ENCODE measurements at places on chromosomes 1 and 21.
A peak's percentile ranks its signal among the peaks of the same experiment; 100 is the strongest.

GRCh38 chr1:226787071-226787470, 48.0 kb upstream of the ITPKB start:
- no peak for DNase-seq

GRCh38 chr1:85379203-85380136, 85.5 kb downstream of the DDAH1 start:
- DNase-seq = no peak

- DNase-seq = peak; percentile 86
Measured at GRCh38 chr1:76269155-76269554, 194.6 kb downstream of the ST6GALNAC3 start.

DNA sequence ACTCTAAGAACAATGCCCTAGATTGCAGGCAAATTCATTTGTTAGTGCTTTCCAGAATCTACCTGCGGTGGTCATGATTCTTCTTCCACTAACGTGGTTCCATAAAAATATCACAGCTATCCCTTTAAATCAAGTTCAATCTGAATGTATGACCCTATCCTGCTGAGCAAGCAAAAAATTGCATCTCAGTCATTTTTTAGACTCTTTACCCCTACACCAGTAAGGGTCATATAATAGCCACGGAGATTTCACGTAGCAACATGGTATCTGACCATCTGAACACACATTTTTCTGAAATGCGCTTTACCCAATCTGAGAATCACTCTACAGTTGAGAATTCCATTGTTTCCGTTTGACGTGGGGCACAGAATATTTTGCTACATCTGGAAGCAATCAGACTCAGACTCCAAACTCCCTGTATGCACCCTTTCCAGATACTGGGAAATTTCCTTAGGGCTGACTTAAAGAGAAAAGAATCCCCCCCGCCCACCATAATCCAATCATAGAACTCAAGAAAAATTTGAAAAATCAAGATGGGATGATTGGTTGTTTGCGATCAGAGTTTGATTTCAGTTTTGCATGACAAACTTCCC, 699.2 kb upstream of the ZP4 start:
- no peak for DNase-seq

DNA sequence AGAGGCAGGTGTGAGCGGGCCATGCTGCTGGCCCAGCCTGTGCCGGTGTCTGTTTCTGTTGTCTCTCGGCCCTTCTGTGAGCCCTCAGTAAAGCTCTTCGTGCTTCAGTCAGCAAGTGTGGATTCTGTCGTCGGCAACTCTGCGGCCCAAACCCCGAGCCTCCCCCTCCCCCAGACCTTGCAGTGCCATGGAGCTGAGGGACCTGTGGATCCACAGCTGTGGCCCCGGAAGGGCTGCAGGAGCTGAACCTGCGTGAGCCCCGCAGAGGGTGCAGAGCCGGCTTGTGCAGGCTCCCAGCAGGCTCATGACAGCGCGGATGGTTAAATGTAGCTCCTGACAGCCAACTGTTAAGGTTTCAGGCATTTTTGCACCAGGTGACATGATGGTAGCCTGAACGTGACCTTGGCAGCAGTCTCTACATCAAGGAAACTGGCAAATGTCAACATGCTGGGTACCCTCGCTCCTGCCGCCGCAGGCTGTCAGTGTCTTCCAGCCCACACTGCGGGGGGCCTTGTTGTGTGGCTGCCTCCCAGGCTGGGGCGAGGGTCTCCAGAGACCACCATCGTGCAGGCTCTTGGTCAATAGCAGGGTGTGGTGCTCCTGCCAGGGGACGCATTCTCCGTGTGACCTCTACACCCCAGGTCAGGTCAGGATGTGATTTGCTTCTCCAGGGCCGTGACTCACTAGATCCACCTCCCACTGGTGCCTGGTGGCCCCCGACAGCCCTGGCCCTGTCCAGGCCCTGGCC, 7.0 kb downstream of the LRRC3 start:
- DNase-seq = no peak

GRCh38 chr1:35888255-35888654, 5.2 kb downstream of the AGO1 start:
- DNase-seq = no peak

- peak; percentile 93 for DNase-seq
Measured at GRCh38 chr1:109482791-109483671, 674 bp upstream of the ATXN7L2 start.

- DNase-seq = no peak
Measured at GRCh38 chr1:24541711-24542346, 14.1 kb upstream of the NCMAP start.

DNA sequence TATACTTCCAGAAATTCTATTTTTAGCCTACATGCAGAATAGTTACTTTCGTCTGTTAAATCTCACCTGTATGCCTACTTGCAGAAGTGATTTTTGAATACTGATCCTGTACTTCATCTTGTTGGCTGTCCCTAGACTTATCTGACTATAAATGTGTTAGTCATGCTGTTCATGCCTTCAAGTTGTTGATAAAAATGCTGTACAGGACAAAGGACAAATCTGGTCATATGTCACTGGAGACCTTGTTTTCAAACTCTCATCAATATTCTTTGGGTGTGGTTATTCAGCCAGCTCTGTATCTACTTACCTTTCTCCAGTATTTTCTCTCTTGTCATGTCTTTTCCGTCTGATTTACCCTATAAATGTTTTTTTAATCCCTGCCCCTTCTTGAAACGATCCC, 132.9 kb downstream of the RNF220 start:
- DNase-seq = no peak

GRCh38 chr1:42679364-42679983, 2.7 kb upstream of the YBX1 start:
- DNase-seq = no peak

DNA sequence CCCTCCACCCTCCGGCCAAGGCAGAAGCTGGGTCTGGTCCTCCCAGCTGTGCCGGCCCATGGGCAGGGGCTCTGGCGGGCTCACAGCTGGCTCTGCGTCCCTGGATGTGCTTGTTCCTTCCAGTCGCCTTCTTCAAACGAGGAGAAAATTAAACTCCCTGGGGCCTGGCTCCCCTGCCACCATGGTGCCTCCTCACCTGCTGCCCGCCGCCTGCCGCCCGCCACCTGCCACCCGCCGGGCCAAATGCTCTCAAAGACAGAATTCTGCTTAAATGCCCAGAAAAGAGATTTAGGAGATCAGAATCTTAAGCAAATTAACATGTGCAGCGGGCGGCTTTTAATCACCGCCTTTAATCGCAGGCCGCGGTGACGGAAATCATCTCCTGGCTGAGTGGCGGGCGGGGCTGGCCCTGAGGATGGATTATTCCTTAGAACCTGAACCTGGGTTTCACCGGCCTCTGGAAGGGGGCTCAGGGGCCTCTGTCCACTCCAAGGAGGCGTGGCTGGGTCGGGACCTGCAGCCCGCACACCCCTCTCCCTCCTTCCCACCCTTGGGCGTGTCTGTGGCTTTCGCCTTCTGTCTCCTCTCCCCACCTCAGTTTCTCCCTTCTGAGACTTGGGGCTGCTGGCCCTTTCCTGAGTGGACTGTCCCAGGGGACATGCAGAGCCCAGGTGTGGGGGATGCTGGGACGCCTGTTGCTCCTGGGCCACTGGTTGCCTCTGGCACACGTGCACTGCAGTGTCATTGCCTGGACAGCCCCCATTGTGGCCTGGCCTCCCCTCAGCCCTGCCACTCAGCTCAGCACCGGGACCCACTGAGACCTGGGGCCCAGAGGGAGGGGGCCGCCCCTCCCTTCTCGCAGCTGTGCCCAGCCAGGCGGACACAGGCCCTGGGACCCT, 10.5 kb upstream of the PLCH2 start:
- DNase-seq = peak; percentile 80

DNA sequence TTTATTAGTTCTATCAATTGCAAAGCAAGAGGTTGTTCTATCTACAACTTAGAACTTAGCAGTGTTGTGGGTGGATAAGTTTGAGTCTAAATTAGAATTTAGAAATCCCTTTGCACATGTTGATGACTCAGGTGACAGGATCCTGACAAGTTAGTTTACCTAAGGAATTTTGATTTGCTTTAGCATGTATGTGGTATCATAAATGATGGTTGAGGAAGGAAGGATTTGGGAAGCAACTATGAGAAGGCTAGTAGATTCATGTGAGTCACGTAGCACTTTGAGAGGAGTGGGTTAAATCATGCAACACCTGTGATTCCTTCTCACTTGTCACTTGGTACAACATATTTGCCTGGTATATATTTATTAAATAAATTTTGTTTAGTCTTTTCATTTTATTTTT, 223.7 kb upstream of the USP25 start:
- DNase-seq = no peak

GRCh38 chr1:21764615-21765423, 18.1 kb downstream of the USP48 start:
- peak; percentile 41 for DNase-seq

GRCh38 chr1:155175281-155175926, 1.8 kb downstream of the TRIM46 start:
- DNase-seq = no peak

DNA sequence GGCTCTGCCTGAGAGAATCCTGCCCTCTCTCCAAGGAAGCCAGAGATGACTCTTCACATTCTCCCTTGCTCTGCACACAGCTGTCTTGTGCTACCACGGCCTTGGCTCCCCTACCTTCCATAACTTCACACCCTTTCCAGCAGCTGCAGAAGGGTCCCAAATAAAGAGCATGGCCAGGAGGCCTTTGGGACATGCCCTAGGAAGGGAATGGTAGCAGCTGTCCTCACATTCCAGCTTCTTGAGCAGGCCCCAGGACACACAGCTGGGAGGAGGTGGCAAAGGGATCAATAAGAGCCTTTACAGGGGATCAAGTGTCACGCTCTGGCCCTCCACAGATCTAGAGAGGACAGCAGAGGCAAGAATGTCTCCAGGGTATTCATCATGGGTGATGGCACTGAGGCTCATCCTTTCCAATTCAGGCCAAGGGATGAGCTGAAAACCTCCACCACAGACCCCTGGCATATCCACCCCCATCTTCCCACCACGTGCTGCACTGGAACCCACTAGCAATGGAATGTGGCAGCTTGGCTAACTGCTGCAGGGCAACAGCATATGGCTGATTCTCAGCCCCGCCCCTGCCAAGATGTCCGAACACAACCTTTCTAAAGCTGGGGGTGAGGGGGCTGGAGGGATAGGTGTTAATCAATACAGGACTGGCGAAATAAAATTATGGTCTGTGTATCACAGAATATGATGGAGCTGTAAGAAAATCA, 17.8 kb upstream of the RAB29 start:
- no peak for DNase-seq

- no peak for DNase-seq
Measured at GRCh38 chr1:36446746-36447145, 3.5 kb downstream of the OSCP1 start.

GRCh38 chr1:58812926-58813325, 29.1 kb upstream of the JUN start:
- DNase-seq = no peak

DNA sequence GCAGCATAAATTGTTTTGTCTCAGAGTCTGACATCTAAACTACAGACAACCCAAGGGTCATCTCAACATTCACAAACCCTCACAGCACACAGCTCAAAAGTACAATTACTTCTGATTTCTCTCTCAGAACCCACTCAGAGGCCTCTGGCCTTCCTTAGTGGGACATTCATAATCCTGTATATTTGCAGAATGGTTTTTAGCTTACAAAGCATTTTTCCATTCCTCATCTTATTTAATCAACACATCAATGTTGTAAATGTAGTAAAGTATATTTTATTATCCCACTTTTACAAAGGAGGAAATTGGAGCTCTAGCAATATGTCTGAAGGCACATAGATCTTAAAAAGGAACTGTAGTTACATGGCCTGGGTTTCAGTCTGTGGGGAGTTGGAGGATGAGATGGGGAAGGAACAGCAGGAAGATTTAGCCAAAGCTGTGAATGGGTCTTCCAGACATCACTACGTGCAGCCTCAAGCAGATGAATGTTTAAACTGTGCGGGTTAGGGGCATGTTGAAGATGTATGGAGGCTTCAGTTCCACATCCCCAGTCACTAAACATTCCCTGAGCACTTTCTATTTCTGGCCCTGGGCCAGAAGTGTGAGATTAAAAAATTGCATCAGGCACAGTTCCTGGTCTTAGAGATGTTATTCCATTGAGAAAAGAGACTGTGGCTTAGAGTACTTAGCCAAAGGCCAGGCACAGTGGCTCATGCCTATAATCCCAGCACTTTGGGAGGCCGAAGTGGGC, 13.3 kb downstream of the AKNAD1 start:
- no peak for DNase-seq

DNA sequence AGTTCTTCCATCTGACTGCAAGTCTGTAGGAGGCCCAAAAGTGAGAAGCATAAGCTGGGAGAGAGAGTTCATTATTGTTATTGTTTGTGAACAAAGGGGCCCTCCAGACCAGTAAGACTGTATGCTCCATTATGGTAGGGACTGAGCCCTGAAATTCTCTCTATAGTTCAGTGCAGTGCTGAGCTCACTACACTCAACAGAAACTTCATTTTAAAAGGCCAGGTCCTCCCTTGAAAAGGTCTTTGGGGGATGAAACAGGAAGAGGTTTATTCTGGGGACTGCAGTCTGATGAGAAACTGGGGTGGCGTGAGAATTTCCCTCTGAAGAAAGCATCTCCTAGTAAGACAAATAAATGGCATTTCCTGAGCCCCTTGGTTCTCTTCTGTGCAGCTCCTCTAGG, 5.5 kb upstream of the GATAD2B start:
- DNase-seq = no peak
